ENCODE measurements at places on chromosomes 4 and X.

GRCh38 chrX:13485167-13485566 lies 84.2 kb upstream of the EGFL6 start:
- H3K27ac ChIP-seq = no peak overlapping the region
- no peaks in the 10 kb centered on the region for H3K27me3 ChIP-seq
- no peaks in the 10 kb centered on the region for H3K36me3 ChIP-seq
- H3K4me3 ChIP-seq = no peak overlapping the region
- peaks cover 11% of the 10 kb centered on the region for H3K4me1 ChIP-seq

DNA sequence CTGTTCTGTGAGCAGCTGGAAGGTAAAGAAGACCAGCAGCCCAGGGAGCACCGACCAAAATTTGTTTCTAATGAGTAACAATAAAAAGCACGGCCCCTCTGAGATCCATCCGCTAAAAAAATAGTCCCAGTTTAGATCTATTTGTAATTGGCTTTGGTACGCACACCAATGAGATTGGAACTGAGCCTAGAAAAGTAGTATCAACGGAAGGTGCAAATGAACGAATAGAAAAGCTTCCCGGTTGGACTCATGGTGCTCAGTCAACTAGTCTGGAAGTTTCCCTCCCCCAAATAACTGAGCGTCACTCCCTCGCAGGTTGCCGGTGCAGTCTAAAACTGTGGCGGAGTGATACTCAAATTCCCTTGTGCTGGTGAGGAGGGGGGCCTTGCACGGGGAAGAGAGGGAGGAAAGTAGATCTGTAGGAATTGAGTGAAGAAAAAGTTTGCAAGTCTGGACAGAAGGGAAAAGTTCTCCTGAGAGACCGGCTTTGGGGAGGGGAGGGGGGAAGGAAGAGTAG lies at the start of gene COL4A5:
Gene COL4A5 (plus strand): TSS at position 413 of the 517 bp plus-strand sequence. CDS start 288 bp downstream, outside the sequence.
- peaks cover 26% of the 10 kb centered on the region for H3K27me3 ChIP-seq
- H3K27ac ChIP-seq = no peak within 1 kb of the TSS
- H3K4me3 ChIP-seq = peak within 1 kb of the TSS; percentile 7

- no peak overlapping the region for H3K27ac ChIP-seq
- DNase-seq = no peak
- no peaks in the 10 kb centered on the region for H3K27me3 ChIP-seq
- H3K36me3 ChIP-seq = no peaks in the 10 kb centered on the region
Measured at GRCh38 chr4:172844556-172844955, 324.1 kb upstream of the GALNT7 start.

- H3K27me3 ChIP-seq = no peaks in the 10 kb centered on the region
- H3K27ac ChIP-seq = no peak overlapping the region
- no peak overlapping the region for H3K4me3 ChIP-seq
- no peaks in the 10 kb centered on the region for H3K36me3 ChIP-seq
- no peaks in the 10 kb centered on the region for H3K4me1 ChIP-seq
Measured at GRCh38 chr4:164997941-164998340, 20.5 kb upstream of the TRIM61 start.
